ENCODE measurements at places on chromosomes 5 and 9.

DNA sequence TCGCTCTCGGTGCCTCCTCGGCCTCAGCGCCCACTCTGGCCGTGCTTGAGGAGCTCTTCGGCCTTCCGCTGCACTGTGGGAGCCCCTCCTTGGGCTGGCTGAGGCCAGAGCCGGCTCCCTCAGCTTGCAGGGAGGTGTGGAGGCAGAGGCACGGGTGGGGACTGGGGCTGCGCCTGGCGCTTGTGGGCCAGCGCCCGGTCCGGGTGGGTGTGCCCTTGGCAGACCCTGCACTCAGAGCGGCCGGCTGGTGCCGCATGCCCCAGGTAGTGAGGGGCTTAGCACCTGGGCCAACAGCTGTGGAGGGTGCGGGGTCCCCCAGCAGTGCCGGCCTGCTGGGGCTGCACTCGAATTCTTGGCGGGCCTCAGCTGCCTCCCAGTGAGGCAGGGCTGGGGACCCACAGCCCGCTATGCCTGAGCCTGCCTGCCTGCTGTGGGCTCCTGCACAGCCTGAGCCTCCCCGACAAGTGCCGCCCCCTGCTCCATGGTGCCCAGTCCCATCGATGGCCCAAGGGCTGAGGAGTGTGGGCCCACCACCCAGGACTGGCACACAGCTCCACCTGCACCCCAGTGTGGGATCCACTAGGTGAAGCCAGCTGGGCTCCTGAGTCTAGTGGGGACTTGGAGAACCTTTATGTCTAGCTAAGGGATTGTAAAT, 2085.2 kb upstream of the ACO1 start:
- no peak for DNase-seq

DNA sequence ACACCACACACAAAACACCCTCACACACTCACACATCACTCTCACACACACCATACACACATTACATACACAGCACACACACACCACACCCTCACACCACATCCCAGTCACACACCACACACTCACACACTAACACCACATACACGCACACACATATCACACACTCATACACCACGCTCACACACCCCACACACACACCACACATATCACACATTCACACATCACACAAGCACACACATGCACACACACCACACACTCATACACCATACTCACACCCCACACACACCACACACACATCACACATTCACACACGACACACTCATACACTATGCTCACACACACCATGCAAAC, 543 bp upstream of the UBE2QL1 start:
- DNase-seq, result no peak

GRCh38 chr5:36373527-36374086, 71.9 kb upstream of the RANBP3L start:
- DNase-seq, result no peak

DNA sequence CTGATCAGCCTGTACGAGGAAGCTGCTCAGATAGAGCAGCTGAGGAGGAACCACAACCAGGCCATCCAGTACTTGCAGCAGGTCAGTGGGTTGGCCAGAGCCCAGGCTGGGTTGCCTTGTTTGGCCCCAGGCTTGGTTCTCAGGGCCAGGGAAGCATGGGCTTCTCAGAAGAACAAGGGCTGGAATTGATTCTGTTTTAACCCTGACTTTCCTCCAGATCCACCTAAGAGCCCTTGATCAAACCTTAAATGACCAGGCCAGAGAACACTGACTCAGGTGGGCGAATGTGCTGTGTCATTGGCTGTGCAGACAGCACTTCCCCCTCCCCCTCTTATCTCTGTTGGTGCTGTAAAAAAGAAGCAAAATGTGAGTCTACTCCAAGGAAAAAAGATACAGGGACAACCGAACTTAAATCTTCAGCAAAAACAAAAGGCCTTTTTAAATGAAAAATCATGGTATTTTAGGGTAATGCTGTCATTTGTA, 28.1 kb downstream of the TTC23L start:
- DNase-seq, result peak; percentile 8

GRCh38 chr5:126831156-126831555, 54.2 kb downstream of the LMNB1 start:
- no peak for DNase-seq

DNA sequence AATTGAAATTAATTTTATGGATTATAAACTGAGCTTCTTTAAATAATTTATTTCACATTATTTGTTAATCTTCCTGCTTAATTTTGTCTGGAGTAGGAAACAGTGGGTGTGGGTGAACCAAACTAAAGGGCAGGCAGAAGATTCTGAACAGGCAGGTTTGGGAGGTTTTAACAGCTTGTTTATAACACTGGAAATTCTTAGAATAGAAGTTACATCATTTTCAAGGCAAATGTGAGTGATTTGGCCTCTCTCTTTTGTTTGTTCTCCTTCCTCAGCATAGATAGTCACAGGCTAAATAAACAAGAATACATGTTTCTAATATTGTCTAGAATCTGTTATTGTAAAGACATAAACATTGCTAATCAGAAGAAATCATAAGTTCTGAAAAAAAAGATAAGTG, 970.9 kb upstream of the NUDT12 start:
- DNase-seq, result peak; percentile 43

All from Caco-2 (cell line).